ENCODE measurements at places on chromosomes 5 and 9.

DNA sequence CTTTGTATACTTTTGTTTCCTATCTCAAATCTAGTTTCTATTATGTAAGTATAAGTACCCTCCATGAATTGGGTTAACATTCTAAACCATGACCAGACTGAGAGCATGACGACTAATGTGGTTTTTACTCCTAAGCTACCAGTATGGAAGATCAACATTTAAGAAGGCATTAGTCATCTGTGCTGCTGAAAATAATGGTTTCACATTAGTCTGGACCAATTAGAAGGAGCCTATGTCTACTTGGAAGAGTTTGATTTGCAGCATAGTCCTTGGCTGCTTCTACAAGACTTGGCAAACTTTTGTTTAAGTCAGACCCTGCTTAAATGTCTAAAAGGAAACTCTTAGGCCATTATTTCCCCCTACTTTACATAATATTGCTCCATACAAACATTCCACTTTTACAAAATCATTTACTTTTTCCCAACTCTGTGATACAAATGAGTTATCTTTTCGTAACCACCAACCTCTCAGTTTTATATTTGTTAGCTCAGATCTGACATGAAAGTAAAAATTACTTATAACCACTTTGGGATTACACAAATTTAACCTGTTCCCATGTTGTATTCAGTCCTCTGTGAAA is 186.7 kb downstream of the COMMD10 start:
- DNase-seq, result no peak

DNA sequence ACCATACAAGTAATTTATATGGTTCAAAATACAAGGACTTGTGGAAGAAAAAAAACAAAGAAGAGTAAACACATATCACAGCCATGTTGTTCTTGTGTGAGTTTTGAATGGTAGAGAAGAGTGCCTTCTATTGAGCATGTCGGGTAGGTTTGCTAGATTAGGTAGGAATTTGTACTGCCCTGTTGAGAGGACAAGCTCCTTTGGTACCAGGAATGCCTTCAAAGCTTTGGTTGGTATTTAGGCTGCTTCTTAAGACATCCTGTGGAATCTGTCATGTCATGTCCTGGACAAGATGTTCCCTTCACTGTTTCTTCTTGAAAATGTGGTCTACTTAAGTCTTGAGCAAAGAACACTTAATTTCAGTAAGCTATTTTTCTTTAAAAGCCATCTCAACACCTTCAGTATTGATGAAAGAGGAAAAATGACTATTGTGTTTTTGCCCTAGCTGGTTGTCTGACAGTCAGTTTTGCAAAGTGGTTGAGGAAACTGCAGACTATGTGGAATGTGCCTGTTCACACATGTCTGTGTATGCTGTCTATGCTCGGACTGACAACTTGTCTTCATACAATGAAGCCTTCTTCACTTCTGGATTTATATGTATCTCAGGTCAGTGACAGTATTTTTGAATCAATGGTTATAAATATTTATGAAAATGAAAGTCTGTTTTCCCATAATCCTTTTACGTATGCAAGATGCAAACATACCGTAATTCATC is 296.9 kb downstream of the ADGRV1 start:
- DNase-seq, result no peak

DNA sequence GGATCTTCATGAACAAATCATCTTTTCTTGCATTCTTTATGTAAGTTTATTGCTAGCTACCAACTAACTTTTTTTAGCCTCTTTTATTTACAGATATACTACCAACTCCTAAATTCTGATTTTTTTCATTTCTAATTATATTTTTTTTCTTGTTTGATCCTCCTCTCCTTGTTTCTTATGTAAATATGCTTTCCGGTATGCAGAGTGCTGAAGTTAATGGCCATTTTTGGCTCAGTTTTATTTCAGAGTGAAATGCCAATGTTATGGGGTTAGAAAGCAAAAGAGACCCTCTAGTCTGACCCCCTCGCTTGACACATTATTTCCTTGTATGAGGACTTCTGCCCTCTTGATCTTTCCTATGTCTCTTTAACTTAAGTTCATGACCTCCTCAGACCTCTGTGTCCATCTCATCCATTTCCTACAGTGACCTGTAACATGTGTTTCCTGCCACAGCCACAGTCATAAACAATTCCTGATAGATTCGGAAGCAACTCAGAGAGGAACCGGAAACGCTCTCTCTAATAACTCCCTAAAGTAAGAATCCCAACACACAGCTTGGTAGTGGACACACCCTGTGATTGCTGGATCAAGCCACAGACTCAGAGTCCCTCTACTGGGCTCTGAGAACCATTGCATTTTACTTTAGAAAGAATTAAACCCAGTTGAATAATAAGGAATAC is 42.9 kb upstream of the AFAP1L1 start:
- no peak for DNase-seq

- no peak for DNase-seq
Measured at GRCh38 chr5:126998201-126998631, 32.1 kb downstream of the MARCHF3 start.

- no peak for DNase-seq
Measured at GRCh38 chr5:39570403-39571027, 145.7 kb upstream of the DAB2 start.

DNA sequence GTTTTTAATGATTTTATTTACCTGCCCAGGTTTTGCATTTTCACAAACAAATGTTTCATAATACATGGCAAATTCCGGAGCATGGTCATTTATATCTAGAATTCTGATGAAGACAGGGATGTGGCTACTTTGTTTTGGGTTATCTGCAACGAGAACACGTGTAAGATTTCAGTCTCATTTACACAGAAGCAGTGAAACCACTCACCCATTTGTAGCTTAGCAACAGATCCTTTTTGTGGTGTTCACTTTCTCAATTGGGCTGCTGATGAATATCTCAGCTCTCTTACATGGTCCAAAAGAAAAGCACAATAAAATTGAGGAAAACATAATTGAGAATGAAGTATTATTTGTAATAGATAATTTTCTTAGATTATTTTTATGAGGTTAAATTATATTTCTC is 148.6 kb downstream of the CDH9 start:
- no peak for DNase-seq

DNA sequence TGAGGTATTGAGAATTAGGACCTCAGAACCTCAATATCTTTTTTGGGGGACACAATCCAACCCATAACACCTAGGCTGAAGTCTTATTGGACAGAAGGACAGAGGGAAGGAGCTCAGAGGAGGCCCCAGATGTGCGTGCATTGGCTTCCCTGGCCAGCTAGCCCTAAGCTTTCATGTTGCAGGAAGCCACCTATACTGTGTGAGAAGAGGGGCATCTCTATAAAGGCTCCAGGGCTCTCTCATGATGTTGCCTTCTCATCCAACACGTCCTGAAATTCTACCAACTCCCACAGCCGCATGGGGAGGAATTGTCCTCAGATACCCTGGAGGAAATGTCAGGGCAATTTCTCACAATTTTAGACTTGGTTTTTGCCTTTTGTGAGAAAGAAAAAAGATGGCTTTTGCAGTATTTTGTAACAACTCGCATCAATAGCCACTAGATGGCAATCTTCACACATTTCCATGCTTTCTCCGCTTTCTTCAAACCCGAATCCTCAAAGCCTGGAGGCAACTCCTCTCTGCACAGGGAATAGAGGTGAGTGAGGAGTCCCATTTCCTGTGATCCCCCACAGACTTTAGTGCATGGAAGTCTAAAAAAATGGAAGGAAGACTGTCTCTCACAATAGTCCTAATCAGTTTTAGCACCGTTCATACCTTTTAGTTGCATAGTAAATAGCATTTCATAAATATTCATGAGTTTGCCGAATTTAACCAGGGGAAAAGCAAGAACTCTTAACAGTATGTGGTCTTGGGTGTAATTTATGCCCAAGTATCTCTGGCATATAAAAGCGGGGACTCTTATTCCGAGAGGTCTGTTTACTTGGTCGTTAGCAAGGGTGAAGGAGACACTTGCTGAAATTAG is 7.4 kb upstream of the PPP3R2 start:
- DNase-seq, result no peak

Measured in effector memory CD8-positive, alpha-beta T cell (primary cell).